Activated T-cell treated with anti-CD3 and anti-CD28 coated beads for 48 hours (primary cell): ENCODE measurements at places on chromosomes 16 and 17.

GRCh38 chr17:48726114-48726915, 2.2 kb downstream of the HOXB13 start:
- no peak for DNase-seq

- no peak for DNase-seq
Measured at GRCh38 chr16:11136600-11136999, 119.4 kb downstream of the SOCS1 start.

DNA sequence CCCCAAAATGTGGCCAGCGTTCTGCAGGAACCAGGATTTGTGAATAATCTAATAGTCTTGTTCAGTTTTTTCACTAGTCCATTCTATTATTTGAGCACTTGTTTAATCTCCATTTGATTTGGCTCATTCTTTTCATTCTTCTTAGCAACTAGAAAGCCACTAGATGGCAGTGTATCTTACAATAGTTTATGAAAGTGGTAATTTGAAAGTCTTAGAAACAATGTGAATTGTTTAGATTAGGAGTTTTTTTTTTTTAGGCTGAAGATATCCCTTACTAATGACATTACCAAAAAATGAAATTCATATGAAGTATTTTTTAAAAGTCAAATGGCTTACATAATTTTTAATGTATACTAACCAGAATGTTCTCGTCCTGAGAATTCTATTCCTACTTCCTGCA, 6.7 kb downstream of the ERI2 start:
- no peak for DNase-seq

GRCh38 chr16:58036943-58037342, 11.4 kb downstream of the MMP15 start:
- no peak for DNase-seq

- DNase-seq, result no peak
Measured at GRCh38 chr17:15649861-15650421, 30.4 kb upstream of the FBXW10B start.

DNA sequence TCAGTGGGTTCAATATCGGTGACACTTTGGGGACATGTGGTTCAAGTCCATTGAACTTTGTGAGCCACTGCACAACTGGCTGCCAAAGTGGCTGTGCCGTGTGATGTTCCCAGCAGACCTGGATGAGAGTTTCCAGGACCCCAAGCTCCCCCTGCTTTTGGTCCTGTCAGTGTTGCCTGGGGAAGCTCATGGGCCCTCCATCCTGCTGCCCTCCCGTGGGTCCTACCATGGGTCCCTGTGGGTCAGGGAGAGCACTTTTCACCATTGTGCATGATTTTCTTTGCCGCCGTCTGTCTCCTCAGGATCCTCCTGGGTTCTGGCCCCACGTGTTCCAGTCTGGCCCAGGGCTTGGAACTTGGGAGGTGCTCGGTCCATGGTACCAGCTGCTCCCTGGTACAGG, 38.1 kb downstream of the LGALS9 start:
- DNase-seq, result no peak

GRCh38 chr16:30091474-30092372, at the start of gene TBX6:
Gene TBX6 (minus strand): TSS chr16:30091924. CDS start chr16:30091193, 731 bp downstream.
- DNase-seq, result peak; percentile 94

- no peak for DNase-seq
Measured at GRCh38 chr16:57997176-57997527, 3.3 kb downstream of the ZNF319 start.

- DNase-seq, result no peak
Measured at GRCh38 chr17:71320009-71320796, 800.6 kb upstream of the SOX9 start.

DNA sequence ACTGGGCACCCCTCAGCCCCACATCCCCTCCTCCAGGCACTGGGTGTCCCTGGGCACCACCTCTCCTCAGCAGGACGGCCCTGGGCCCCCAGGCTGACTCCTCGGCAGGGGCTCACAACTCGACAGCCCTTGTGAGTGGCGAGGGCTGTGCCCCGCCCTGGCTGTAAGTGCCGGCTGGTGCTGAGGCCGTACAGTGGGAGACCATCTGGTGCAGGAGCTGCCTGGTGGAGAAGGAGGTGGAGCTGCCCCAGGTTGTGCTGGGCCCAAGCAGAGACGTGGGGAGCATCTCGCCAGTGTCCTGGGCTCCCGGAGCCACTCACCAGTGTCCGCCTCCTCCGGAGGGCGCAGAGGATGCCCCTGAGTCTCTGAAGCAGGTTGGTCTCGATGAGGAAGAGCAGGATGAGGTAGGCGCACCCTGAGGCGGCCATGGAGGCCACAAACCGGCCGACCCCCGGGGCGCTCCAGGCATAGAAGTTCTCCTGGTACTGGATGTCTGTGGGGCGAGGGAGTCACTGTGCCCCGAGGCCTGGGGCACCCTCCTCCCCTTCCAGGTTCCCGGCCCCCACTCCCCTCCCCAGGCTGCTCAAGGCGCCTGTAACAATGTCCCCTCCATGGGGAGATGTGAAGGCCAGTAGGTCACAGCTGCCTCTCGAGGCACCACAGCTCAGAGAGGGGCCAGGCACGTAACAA, 15.1 kb upstream of the RNPS1 start:
- no peak for DNase-seq

DNA sequence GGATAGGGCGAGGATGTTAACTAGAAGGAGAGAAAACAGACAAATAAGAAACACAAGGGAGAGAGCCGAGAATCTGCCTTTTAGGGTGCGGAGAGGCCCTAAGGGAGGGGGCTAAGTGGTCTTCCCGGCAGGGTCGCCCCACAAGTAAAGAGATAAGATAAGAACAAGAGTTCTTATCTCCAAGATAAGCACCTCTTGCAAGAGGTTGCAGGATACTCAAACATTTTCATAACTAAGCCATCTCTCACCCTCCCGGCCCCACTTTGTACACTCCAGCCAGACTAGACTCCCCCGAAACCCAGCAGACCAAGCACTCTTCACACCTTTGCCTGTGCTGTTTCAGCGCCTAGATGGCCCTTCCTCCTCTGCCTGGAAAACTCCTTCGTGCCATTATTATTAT, 14.3 kb downstream of the ZNF319 start:
- no peak for DNase-seq

- DNase-seq, result no peak
Measured at GRCh38 chr16:79560923-79561322, 39.6 kb downstream of the MAF start.

DNA sequence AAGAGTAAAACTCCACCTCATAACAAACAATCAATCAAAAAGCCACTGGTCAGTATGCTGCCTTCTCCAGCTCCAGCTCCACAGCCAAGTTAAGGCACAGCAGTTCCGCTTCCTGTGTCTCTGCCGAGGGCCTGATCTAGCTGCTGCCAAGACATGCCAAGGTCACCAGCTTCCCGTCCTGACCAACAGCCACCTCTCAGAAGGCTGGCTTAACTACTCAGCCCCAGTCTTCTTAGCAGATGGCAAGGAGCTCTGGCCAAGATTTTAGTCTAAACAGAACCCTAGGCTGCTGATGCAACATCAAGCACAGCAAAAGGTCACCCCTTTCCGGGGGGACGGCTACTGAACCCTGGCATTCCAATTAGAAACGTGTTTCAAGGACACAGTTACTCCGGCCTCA, 17.7 kb upstream of the MNT start:
- DNase-seq, result no peak
